ENCODE measurements at places on chromosomes 2 and 18.

- DNase-seq, result no peak
Measured at GRCh38 chr18:80086281-80086680, 22.8 kb upstream of the ADNP2 start.

- DNase-seq, result no peak
Measured at GRCh38 chr18:52657043-52657805, 317.2 kb downstream of the DCC start.

- DNase-seq, result peak; percentile 14
Measured at GRCh38 chr2:173855661-173856060, 109.5 kb downstream of the SP3 start.

GRCh38 chr2:237306787-237307170 lies 107.2 kb downstream of the COL6A3 start:
- DNase-seq, result no peak

GRCh38 chr2:39419282-39420223 lies 17.5 kb downstream of the MAP4K3 start:
- DNase-seq, result peak; percentile 62

- no peak for DNase-seq
Measured at GRCh38 chr2:191481305-191482070, 196.4 kb upstream of the NABP1 start.

GRCh38 chr2:10079870-10080535 lies at the start of gene CYS1:
CYS1 (minus strand) TSS chr2:10080411; CDS start chr2:10080223, 188 bp downstream.
- peak; percentile 67 for DNase-seq

- DNase-seq, result no peak
Measured at GRCh38 chr2:238591732-238592131, 165.0 kb downstream of the ASB1 start.

DNA sequence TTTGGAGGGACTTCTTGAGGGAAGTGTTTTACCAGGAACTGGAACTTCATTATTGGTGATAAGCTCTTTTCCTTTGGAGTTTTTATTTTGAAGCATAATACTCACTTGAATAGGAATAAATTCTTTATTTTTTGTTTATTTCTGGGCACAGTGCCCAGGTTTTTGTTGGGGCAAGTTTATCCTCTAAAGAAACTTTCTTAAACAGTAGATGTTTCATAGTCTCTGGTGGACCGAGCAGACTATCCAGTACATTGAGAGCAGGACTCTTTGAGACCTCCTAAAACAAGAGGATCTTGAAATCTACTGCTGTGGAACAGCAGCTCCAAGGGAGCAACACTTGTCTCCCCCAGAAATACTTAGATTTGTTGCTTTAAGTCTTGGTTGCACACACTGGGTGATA lies 109.4 kb downstream of the PARD3B start:
- peak; percentile 39 for DNase-seq

DNA sequence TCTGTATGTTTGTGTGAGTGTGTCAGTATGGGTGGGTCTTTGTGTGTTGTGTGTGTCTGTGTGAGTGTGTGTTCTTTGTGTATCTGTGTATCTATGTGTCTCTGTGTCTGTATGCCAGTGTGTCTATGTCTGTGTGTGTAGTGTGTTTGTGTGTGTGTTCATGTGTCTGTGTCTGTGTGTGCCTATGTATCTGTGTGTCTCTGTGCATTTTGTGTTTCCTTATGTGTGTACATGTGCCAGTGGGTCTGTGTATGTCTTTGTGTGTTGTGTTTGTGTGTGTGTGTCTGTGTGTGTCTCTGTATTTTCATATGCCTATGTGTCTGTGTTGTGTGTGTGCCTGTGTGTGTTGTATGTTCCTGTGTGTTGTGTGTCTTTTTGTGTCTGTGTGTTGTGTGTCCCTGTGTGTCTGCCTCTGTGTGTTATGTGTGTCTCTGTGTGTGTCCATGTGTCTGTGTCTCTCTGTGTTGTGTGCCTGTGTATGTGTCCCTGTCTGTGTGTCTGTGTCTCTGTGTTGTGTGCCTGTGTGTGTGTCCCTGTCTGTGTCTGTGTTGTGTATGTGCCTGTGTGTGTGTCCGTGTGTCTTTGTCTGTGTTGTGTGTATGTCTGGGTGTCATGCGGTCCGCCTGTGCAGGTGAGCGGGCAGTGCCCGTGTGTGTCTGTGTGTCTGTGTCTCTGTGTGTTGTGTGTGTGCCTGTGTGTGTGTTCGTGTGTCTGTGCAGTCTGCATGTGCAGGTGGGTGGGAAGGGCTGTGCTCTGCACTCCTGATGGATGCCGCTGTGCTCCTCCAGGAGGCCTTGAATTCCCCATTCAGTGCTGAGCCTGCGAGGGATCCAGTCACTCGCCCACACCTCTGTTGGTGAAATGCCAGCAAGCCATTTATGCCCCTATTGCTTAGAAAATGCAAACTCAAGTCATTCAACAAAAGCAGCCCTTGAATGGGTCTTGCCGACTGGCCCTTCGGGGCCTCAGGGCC lies 37.4 kb downstream of the KLHL29 start:
- DNase-seq, result no peak

- peak; percentile 35 for DNase-seq
Measured at GRCh38 chr2:217714287-217714751, 288.5 kb downstream of the TNS1 start.

- DNase-seq, result no peak
Measured at GRCh38 chr18:61239051-61239450, 94.2 kb upstream of the CDH20 start.

GRCh38 chr18:51861046-51861445 lies 479.0 kb upstream of the DCC start:
- DNase-seq, result no peak

DNA sequence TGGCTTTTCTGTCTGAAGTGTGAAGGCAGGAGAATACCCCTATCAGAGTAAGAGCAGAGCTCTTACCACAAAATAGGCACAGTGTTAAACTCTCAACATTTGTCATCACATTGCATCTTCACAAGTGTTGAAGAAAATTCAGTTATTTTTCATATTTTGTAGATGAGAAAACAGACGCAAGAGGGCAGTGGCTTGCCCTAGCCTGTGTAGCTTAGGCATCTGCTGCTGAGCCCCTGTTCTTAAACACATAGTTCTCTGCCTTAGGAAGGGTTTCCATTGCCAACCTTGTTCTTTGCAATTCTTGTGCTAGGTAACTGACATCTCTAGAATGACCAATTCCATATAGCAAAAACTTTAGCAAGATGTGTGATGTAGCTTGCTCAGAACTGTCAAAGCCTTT lies 112.7 kb upstream of the RMDN2 start:
- no peak for DNase-seq

- DNase-seq, result peak; percentile 60
Measured at GRCh38 chr2:174846218-174846617, 81.9 kb upstream of the CHRNA1 start.

GRCh38 chr2:181241797-181242196 lies 215.4 kb upstream of the ITGA4 start:
- no peak for DNase-seq

DNA sequence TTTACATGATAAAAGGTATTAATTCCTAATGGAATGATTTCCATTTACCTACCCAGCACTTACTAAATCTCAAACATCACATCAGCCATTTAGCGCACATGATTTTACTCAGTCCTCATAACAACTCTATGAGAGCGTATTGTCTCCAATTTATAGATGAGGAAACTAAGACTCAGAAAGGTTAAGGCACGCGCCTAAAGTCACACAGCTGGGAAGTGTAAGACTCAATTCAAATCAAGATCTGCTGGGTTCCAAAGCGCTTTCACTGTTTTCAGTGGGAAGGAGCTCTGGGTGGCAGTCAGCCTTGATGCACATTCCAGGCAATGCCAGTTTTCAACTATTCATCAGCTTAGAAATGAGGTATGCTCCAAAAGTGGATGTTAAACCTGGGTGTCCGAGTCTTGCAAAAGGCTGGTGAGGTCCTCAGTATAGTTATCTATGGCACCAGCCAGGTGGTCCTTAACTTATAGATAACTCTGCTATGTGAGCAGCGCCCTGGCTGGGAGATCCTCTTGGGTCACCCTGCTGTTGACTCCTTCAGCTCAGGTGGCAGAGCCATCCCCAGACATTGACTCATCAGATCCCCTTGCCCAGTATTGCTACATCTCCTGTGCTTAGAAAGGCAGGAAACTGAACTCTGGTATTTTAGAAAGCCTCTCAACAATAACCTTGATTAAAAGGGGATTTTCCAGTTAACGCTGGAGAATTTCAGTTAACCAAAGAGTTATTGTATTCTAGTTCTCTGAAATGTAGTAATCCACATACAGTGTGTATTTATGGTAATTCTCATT lies 47.1 kb downstream of the SLC4A1AP start:
- peak; percentile 56 for DNase-seq

DNA sequence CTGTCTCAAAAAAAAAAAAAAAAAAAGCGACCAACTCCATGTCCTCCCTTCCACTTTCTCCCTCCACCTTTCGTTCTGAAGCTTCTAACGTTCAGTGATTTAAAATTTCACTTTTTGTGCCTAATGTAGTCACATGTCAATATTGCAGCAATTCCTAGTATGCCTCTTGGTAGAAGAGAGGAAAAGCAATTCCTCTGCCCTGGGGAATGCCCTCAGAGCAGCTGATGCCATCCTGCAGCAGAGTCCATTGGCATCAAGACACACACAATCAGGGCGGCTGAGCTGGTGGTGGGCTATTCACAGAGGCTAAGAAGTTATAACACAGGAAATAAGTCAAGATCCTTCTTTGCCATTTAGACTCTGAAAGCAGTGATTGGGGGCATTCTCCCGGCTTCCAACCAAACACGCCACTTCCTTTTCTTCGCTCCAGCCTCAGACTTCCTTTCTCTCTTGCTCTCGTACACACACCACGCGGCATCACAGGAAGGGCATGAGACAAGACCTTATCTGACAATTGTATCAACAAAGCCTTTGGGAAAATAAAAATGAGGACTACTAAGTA lies 71.9 kb downstream of the MOGAT1 start:
- DNase-seq, result no peak

DNA sequence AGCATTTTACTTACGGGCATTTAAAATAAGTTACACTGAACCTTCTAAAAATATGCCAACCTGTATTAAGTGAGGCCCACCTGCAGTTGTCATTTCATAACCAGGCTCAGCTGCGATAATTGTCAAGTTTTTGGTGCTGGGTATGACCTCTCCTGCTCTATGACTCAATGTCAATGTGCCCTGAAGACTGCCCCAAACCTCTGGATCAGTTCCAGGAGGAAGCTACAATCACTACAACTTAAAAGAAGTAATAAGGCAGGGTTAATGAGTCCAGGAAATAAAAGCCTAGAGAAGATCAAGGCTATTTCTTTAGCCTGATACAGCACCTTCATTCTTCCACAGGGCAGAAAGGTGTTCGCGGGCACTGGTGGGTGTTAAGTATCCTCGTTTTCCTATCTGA lies 22.9 kb downstream of the POLR1A start:
- no peak for DNase-seq

DNA sequence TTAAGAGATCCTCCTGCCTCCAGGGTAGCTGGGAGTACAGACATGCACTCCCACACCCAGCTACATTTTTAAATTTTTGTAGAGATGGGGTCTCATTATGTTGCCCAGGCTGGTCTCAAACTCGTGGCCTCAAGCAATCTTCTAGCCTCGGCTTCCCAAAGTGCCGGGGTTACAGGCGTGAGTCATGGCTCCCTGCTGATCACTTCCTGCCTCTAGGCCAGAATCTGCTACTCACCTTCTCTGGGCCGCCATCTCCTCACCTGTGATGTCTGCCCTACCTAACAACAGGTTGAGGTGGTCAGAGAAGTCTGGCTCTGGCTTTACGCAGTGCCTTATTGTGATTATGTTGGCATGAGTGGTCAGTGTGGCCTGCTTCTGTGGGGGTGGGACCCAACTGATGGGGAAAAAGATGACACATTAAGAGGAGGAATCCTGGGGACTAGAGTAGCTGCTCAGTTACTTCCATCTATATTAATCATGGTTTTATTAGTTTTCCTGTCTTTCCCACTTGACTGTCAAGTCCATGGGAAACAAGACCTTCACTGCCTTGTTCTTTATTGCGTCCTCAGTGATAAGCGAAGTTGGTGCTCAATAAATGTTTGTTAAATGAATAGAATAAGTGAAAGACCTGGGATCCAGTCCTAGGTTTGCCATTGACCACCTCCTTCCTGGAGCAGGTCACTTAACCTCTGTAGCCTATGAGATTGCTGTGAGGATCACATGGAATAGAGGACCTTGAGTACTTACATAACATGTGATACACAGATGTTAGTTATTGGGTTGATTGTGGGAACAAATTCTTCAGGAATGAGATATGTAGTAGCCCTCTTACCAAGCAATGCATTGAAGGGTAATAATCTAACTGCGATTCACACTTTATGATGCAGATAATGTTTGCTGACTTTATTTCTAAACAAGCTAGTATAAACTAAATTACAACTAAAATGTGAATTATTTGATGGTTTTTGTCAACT lies 15.7 kb downstream of the KCTD1 start:
- DNase-seq, result no peak

DNA sequence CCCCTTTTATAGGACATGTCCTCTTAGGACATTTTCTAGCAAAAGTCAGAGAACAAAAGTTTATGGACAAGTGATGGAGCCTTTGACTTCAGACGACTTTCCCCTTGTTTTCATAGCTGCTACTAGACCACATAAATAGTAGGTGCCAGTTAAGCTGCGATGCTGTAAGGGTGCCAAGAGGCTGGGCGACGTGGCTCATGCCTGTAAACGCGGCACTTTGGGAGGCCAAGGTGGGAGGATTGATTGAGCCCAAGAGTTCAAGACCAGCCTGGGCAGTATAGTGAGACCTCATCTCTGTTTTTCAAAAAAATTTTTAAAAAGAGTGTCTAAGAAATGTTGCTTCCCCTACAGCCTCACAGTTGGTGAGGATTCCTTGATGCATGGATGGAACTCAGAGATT lies 2.2 kb upstream of the PLB1 start:
- DNase-seq, result no peak

DNA sequence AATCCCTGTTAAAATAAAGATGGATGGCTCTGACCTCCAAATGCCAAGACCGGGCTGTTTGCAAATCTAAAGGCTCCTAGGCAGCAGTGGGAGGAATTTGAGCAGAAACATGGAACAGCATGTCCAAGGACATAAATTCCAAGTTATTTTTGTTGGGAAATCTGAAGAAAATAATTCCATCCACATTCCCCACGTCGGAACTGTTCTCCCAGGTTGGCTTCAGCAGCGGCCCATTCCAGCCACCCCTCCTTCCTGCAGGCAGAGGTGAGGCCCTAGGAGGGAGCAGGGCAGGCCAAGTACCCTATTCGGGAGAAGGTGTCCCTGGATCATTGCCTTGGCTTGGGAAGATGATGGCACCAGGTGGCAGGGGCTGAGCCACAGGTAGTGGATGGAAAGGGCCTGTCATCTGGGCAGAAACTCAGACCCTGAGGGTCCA lies 117.1 kb downstream of the CAPN13 start:
- DNase-seq, result no peak

GRCh38 chr2:40511661-40512213 lies 59.8 kb upstream of the SLC8A1 start:
- DNase-seq, result peak; percentile 91

DNA sequence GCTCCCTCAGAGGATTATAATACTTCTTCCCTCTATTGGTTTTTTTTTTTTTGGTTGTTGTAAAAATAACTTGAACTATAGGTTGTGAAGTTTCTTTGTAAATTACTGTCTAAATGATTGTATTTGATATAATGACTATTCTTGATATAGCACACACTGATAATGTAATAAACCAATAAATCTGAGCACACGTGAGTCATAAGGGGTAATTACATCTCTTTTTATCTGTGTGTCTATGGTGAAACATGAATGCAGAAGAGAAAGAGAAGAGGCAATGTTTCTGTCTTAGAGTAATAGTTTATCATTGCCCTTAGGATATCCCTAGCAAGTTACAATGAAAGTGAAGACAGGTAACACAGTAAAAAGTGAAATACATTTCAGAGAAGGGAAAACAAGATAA lies 64.1 kb upstream of the RAPGEF4 start:
- DNase-seq, result no peak
